ENCODE measurements at places on chromosomes 5 and 9.

DNA sequence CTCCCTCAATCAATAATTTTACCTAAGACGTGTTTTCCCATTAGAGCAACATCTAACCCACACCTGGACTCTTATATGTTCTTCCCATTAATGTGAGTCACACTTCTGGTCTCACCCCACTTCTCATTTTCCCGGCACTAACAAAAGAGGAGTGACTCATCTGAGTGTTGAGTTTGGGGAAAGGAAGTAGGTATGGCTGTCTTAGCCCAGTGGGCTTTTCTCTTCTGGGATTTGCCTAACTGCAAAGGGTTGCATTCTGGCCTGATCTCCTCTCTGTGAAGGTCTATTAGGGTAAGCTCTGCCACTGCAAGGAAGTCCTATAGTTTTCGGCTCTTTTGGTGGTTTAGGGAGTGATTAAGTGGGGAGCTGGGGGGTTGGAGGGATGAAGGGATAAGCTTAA lies 195.6 kb downstream of the KIAA0825 start:
- DNase-seq: no peak

- DNase-seq: no peak
Observed at GRCh38 chr5:131627207-131627865, 7.7 kb downstream of the RAPGEF6 start.

DNA sequence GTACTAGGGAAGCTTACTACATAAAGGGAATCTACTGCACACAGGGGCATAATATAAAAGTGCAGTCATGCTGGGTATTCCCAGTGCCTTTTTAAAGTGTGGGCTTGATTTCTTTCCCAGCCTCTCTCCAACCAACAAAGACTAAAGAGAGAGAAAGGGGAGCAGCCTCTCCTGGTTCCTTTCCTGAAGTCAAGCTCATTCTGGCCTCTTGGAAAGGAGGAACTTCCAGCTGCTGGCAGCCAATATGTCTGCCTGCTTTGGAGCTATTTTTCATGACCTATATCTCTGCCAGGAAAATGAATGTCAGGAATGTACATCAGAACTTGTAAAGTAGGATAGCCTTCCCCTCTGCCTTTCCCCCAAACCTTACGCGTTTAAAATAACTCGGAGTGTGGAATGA lies 57.1 kb downstream of the RAB3C start:
- no peak for DNase-seq

GRCh38 chr9:112752334-112753125 lies 2.0 kb downstream of the SNX30 start:
- no peak for DNase-seq

DNA sequence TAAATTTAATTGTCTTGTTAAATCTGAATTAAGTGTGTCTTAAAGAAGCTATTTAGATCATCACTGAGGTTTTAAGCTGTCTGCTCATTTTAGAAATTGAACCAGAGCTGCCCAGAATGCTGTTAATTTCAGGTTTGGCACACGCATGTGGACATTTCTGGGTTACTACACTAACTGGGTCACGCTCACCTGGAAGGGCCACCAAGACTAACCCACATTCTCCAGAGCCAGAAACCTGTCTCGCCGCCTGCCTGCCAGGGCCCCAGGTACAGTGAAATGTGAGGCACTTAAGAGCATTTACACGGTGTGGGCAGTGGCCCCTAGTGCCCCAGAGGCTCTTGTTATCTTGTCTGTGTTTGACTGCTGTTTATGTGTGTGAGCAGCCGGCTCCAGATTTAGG lies 46.6 kb downstream of the ATP10B start:
- no peak for DNase-seq

DNA sequence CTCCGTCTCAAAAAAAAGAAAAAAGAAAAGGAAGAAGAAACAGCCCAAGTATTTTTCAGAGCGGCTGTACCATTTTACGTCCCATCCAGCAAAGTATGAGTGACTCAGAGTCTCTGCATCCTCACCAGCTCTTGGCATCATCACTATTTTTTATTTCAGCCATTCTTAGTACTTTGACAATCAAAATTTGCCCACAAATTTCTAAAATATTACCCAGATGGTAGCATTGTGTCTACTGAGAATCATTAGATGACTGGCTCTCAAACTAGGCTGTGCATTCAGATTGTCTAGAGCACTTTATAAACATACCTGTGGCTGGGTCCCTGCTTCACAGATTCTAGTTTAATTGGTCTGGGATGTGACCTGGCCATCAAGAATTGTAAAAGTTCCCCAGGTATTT lies 21.6 kb upstream of the MELK start:
- no peak for DNase-seq

DNA sequence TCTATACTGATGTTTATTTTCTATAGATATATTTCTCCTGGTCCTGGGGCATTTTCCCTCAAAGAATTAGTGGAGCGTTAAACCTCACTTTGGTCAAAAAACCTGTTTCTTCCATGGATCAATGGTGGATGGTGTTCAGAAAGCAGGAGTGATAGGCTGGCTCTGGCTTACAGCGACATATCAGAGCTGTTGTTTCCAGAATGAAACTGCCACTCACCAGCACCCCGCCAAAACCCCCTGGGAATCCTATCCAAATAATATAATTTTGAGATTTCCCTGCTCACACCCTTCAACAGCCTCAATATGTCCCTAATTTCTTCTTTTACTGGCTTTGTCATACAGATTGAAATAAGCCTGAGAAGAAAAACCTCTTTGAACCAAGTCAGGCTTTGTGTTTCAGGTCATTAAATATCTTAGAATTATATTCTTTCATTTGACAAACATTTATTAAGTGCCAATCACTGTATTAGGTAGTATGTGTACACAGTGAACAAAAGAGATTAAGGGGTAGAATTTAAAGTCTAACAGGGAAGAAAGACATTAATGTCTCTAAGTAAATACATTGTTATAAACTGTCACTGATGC lies 144.5 kb upstream of the GPR151 start:
- no peak for DNase-seq

- no peak for DNase-seq
Observed at GRCh38 chr5:76299592-76299991, 103.5 kb upstream of the IQGAP2 start.

DNA sequence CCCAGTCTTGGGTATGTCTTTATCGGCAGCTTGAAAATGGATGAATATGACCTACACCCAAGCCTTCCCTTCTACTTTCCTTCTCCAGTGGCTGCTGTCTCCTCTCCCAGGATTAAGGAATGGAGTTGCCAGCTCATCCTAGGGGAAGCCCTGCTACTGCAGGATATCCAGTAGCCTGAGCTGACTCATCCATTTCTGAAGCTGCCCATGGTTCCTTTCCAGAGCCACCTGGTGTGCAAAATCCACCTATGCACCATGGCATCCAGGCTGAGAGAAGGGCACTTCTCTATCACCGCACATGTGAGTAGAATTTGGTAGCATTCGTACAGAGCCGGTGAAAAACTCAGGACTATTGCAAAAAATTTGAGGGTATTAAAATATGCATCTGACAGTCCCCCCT lies 290.8 kb downstream of the YTHDC2 start:
- no peak for DNase-seq

- no peak for DNase-seq
Observed at GRCh38 chr9:35928591-35929452, 19.5 kb downstream of the SPAAR start.

DNA sequence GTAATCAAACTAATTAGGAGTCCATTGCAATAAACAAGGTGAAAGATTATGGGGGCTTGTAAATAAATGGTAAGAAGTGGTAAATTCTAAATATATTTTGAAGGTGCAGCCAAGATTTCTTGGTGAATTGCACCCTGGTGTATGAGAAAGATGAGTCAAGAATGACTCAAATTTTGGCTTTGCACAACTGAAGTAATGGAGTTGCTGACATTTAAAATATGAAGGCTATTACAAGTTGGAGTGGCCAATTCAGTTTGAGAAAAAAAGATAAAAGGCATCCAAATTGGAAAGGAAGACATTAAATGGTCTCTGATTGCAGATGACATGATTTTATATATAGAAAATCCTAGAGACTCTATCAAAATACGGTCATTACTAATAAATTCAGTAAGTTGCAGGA lies 2330.6 kb downstream of the MAT2B start:
- DNase-seq: no peak

- no peak for DNase-seq
Observed at GRCh38 chr9:78606001-78606379, 309.1 kb downstream of the PSAT1 start.

DNA sequence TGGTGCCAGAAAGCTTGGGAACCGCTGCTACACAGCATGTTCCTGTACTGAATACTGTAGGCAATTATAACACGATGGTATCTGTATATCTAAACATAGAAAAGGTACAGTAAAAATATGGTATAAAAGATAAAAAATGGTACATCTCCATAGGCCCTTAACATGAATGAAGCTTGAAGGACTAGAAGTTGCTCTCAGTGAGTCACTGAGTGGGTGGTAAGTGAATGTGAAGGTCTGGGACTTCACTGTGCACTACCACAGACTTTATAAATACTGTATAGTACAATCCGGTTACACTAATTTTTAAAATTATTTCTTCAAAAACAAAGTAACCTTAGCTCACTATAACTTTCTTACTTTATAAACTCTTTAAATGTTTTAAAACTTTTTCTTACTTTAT lies 819.9 kb upstream of the GRAMD2B start:
- no peak for DNase-seq

GRCh38 chr5:102750151-102750834 lies 4.8 kb upstream of the PAM start:
- DNase-seq: no peak

DNA sequence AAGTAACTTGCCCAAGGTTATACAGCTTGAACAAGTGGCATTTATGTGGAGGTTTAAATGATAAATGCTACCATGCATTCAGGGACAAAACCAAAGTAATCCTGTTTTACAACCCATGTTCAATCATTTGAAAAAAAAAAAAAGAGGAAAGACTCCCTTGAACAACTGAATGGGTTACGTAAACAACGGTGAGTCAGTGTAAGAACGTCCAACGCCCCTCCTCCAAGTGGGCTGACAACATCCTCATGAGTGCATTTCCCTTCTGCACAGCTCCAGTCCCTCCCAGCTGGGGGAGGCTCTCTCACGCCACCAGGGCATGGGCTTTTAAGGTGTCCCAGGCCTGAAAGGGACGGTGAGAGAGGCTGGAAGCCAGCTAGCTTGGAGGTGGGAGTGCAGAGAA lies 90.0 kb downstream of the PRRT1B start:
- no peak for DNase-seq

DNA sequence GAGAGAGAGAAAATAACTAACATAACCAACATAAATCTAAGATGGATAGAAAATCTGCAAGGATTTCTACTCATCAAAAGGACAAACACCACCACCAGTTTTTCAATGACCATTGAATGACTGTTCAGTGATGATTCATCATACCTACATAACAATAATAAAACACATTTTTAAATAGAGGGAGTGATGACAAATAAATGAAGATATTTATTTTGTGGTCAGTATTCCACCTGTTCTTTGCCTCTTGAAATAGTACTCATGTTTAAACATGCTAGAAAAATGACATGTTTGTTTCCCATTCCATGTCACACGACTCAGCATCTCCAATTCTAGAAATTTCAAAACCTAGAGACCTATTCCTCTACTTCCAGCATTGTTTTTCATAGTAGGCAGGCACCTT lies 34.6 kb upstream of the ADAMTS16 start:
- DNase-seq: no peak

DNA sequence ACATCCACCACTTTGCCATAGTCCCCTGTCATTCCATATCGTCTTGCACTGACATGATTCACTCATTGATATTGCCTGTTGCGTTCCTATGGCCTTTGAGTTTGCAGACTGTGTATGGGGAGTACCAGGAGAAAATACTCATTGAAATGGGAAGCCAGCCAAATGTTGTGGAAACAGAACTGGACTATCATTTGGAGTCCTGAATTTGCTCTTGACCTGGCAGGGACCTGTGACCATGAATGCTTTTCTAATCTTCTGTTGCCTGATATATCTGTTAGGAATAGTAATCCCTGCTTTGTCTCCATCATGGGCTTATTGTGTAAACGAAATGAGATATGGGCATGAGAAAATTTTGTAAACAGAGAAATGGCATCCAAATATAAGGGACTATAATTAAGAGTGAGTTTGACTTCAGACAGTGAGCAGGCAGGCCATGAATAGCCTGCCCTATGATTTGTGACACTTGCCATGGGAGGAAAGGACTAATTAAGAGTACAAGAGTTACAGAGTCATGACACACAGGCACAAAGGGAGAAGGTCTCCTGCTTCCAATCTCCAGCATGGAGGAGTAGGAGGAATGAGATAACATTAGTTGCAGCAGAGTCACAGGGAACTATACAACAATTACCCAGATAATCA lies 572.9 kb upstream of the SGCD start:
- no peak for DNase-seq

DNA sequence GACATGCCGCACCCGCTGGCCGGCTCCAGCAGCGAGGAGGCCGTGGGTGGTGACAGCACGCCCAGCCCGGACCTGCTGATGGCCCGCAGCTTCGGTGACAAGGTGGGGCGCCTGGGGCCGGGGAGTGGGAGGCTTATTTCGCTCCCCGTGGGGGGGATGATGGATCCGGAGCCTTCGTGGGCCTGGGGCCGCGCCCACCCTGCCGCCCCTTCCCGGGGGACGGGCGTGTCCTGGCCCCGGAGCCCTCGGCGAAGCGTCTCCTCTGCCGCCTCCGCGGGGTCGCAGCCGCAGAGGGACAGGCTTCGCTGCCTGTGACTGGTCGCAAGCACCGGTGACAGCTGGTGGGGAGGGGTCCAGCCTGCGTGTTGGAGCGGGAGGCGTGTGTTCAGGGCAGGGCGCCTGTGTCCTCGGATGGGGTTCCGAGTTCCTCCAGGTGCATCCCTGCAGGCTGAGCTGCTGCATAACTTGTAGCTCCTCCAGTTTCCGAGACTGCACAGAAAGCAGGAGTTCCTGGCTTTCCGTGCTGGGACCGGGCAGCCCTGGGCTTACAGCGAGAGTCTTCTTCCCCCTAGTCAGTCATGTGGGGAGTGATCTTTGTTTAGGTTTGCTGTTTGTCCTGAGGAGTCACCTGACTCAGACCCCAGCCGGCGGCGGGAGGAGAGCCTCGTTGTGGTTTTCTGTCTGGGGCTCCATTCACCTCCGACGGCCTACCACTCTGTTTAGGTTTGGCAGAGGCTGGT lies 666 bp downstream of the SNX30 start:
- peak; percentile 61 for DNase-seq

DNA sequence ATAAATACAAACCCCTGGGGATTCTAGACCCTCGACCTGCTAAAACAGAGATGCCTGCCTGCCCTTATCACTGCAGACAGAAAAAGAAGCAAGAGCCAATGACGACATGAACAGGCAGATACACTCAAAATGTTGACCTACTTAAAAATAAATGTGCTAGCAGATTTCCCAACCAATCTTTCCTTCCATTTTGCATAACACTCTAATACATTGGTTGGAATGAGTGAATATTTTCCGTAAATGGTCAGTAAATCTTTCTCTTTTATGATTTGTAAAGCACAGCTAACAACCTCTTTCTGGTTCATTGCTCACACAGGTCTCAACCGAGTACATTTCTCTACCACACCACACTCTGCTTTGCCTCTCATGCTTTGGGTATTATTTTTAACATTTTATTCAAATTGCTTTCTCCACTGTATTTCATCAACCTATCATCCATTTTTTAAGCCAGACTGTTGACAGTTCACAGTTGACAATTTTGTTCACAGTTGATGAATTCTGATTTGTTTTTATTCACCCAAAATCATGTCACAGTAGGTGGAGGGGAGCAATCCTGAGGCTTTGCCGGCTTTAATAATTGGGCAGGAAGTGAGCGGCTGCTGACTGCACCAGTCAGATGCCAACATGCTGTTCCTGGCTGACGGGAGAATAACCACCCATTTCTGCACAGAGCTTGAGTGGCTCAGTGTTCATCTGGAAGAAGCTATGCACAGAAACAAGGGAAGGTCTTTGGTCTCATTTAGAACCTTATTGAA lies 426.6 kb downstream of the SPOCK1 start:
- no peak for DNase-seq

GRCh38 chr5:12080761-12081160 lies 176.5 kb upstream of the CTNND2 start:
- DNase-seq: no peak

- no peak for DNase-seq
Observed at GRCh38 chr9:133693703-133694529, 44.2 kb downstream of the SARDH start.
